ENCODE measurements at places on chromosomes 1 and 21.

- DNase-seq = no peak
Observed at GRCh38 chr21:15472108-15473040, 257.4 kb upstream of the USP25 start.

DNA sequence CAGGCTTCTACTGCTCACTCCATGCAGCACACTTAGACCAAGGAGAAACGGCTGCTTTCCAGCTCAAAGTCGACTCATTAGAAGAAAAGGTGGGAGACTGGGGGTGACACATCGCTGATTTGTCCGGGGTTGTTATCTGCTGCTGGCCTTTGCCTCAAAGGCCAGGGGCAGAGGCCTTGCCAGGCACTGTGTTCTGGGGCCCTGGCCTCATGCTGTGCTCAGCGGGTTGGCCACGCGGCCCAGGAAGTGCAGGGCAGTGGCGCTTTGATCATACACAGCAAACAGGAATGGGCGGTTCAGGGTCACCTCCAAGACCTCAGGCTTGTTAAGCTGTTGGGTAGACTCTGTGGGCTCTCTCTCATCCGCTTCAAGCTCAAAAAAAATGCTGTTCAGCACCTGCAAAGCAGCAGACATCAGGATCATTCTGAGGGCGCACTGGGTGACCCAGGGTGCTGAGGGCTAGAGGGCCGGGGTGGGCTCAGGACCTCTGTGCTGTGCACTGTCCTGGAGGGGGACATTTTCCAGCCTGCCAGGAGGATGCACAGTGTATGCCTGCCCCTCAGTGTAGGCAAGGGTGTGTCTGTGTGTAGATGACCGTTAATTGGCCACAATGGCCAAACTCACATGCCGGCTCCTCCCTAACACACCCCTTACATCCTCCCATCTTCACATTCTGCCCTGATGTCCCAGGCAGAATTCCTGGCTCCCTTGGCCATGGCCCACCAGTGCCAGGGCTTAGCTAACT lies 10.8 kb downstream of the AGT start:
- no peak for DNase-seq

- DNase-seq = no peak
Observed at GRCh38 chr1:180244840-180245239, 14.8 kb downstream of the LHX4 start.

GRCh38 chr21:17818186-17819113 lies 706 bp downstream of the C21orf91 start:
- DNase-seq = peak; percentile 21

- DNase-seq = no peak
Observed at GRCh38 chr1:201827321-201828216, 1.4 kb upstream of the IPO9 start.

- no peak for DNase-seq
Observed at GRCh38 chr1:205516362-205516761, 11.9 kb downstream of the CDK18 start.
